ENCODE measurements at places on chromosomes 3 and 15.

DNA sequence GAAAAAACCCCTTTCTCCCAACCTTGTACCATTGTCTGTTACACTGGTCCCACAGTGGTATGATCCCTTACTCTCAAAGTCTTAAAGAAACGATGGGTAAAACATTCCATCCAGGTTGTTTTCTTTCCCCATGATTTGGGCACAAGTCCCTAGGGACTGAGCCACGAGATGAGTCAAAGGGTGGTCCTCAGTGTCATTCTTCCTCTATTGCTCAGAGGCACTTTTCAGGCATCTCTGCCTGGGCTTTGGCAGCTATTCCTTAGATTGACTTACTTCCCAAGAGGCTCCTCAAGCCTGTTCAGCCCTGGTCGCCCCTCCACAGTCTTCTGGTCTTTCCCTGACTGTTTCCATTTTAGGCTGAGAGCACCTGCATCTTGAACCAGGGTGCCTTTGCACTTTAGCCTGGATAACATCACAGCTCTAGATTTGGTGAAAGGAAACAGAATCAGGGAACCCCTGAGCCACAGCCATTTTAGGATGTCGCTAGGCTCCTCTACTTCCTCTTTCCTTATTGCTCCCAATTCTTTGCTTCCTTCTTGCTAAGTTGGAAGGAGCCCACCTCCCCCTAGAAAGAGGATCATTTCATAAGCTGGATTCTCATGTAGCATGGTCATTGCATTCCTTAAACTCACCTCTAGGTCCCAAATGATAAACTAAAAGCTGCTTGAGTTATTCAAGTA lies 131.0 kb upstream of the TPRG1 start:
- DNase-seq: no peak

GRCh38 chr3:31449318-31449717 lies 83.4 kb upstream of the STT3B start:
- no peak for DNase-seq

DNA sequence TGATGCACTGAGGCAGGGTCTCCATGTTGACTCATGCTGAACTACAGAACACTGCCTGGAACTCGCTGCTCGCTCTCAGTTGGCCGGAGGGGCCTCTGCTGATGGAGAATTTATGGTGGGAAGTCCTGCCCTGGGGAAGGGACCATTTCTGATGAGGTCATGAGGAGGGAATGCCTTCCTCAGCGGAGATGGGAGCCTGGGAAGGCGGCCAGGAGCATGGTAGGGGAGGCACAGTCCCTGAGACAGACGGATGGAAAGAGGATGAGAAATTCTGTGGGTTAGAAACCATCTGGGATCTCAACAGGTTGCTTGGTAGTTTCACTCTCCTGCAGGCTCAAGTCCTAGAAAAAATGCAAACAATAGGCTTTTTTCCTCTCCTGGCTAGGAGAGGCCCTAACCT lies 56.8 kb upstream of the TPM1 start:
- DNase-seq: no peak

GRCh38 chr15:61518191-61518950 lies 289.3 kb upstream of the RORA start:
- no peak for DNase-seq

DNA sequence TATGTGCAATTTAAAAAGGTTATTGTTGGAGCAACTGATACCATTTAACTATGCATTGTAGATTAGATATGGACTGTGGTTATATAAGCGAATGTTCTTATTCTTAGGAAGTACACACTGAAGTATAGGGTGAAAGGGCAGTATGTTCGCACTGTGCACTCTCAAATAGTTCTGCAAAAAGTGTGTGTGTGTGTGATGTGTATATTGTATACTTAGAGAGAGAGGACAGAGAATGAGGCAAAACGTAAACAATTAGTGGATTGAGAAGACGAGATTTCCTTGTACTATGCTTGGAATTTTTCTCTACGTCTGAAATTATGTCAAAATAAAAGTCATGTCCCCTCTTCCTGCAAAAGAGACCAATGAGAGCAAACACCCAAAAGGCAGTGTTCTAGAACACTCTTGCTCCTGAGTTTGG lies 30.4 kb downstream of the LSM3 start:
- no peak for DNase-seq

GRCh38 chr3:138376663-138377062 lies 28.3 kb downstream of the MRAS start:
- no peak for DNase-seq

Data from NCI-H1417 treated with DMSO at 0.1 percent for 48 hours (cell line).